Hepatocyte (in vitro differentiated cells): ENCODE measurements at places on chromosomes 3 and 15. TPM values are rescaled to one million over a fixed set of nuclear protein-coding genes. Genes with fewer than 3 reads are reported as not detected.

The SAMMSON gene
- polyA plus RNA-seq: not detected in 2 replicates

The SMCO1 gene
- polyA plus RNA-seq: not detected in 2 replicates

The GALK2 gene
- 20.1 and 25.3 TPM in 2 replicates for polyA plus RNA-seq

The FAM107A gene
- polyA plus RNA-seq: 0.40 and 0.58 TPM in 2 replicates

The ST8SIA2 gene
- 1.1 and 1.7 TPM in 2 replicates for polyA plus RNA-seq

The ATP13A5 gene
- 0.10 TPM in 1 of 2 replicates, not detected in the other for polyA plus RNA-seq

The FANCD2OS gene
- not detected in 2 replicates for polyA plus RNA-seq

The RBP2 gene
- polyA plus RNA-seq: 80.9 and 123 TPM in 2 replicates

The COLQ gene
- polyA plus RNA-seq: 0.73 and 1.0 TPM in 2 replicates

The TM6SF1 gene
- polyA plus RNA-seq: 0.35 TPM in 1 of 2 replicates, not detected in the other

The GNB4 gene
- 8.5 and 9.0 TPM in 2 replicates for polyA plus RNA-seq

The CAV3 gene
- polyA plus RNA-seq: not detected in 2 replicates

The TEX9 gene
- 2.6 and 3.6 TPM in 2 replicates for polyA plus RNA-seq

The DAZL gene
- polyA plus RNA-seq: not detected in 2 replicates

The PLS1 gene
- polyA plus RNA-seq: 9.7 and 13.0 TPM in 2 replicates

The ALDH1A3 gene
- 4.9 and 6.8 TPM in 2 replicates for polyA plus RNA-seq

The GOLGA6L9 gene
- 1.0 and 1.7 TPM in 2 replicates for polyA plus RNA-seq

The LRRN1 gene
- polyA plus RNA-seq: 25.6 and 27.9 TPM in 2 replicates

The CYP1A2 gene
- 0.17 TPM in 1 of 2 replicates, not detected in the other for polyA plus RNA-seq

The AHSG gene
- polyA plus RNA-seq: 328 and 568 TPM in 2 replicates

The SLC24A5 gene
- not detected in 2 replicates for polyA plus RNA-seq

The CA12 gene
- polyA plus RNA-seq: 16.6 and 23.5 TPM in 2 replicates

The MELTF gene
- 121 and 137 TPM in 2 replicates for polyA plus RNA-seq

The PRICKLE2 gene
- polyA plus RNA-seq: 8.5 TPM in 2 replicates

The PPP1R14D gene
- polyA plus RNA-seq: 0.47 TPM in 1 of 2 replicates, not detected in the other

The SEMA3B gene
- polyA plus RNA-seq: 104 and 135 TPM in 2 replicates

The GALNT15 gene
- polyA plus RNA-seq: 1.1 and 3.3 TPM in 2 replicates

The AP4E1 gene
- polyA plus RNA-seq: 1.4 and 2.0 TPM in 2 replicates

The SLC38A3 gene
- 37.9 and 56.6 TPM in 2 replicates for polyA plus RNA-seq

The TADA3 gene
- polyA plus RNA-seq: 55.5 and 61.2 TPM in 2 replicates

The CTXN2 gene
- not detected in 2 replicates for polyA plus RNA-seq

The TICRR gene
- polyA plus RNA-seq: 0.47 and 0.91 TPM in 2 replicates

The SPRED1 gene
- 6.8 and 8.2 TPM in 2 replicates for polyA plus RNA-seq

The FBXO40 gene
- polyA plus RNA-seq: not detected in 2 replicates

The AMT gene
- 32.7 and 39.7 TPM in 2 replicates for polyA plus RNA-seq
